ENCODE measurements at places on chromosomes 13 and 19.

DNA sequence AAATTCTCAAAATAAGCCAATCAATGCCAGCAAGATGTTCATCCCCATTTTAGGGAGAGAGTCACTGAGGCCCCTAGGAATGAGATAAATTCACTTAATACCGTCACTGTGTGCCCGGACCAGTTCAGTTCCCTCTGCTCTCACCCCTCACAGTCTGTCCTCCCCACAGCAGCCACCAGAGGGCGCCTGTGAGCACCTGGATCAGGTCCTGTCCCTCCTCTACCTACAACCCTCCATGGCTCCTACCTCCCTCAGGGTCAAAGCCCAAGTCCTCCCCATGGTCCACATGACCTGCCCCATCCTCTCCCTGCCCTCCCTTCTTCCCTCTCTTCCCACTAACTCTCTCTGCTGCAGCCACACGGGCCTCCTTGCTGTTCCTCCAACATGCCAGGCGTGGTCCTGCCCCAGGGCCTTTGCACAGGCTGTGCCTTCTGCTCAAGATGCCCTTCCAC lies 42.0 kb upstream of the NFIC start:
- peak; percentile 47 for DNase-seq

DNA sequence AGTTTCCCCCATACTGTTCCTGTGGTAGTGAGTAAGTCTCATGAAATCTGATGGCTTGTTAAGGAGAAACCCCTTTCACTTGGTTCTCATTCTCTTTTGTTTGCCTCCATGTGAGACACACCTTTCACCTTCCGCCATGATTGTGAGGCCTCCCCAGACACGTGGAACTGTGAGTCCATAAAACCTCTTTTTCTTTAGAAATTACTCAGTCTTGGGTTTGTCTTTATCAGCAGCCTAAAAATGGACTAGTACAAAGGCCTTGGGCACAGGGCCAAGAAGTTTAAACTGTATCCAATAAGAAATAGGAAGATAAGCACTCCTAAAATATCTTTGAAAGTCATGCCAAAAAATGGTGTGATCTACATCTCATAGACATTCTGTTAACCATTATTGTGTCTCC lies 176.9 kb downstream of the TBC1D4 start:
- no peak for DNase-seq

GRCh38 chr13:67148161-67148571 lies 82.0 kb downstream of the PCDH9 start:
- DNase-seq: peak; percentile 19

DNA sequence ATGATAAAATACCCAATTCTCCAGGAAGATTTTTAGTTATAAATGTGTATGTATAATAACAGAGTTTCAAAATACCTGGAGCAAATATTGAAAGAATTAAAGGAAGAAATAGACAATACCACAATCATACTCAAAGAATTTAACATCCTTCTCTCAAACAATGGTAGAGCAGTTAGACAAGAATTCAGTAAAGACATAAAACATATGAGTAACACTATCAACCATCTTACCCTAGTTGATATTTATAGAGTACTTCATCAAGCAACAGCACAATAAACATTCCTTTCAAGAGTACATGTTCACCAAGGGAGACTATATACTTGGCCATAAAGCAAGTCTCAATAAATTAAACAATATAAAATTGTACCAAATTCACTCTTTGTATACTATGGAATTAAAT lies 108.4 kb downstream of the DLEU7 start:
- DNase-seq: no peak

GRCh38 chr13:75473468-75473867 lies 8.5 kb downstream of the TBC1D4 start:
- no peak for DNase-seq

GRCh38 chr13:26449063-26449848 lies 108.2 kb upstream of the WASF3 start:
- DNase-seq: no peak

DNA sequence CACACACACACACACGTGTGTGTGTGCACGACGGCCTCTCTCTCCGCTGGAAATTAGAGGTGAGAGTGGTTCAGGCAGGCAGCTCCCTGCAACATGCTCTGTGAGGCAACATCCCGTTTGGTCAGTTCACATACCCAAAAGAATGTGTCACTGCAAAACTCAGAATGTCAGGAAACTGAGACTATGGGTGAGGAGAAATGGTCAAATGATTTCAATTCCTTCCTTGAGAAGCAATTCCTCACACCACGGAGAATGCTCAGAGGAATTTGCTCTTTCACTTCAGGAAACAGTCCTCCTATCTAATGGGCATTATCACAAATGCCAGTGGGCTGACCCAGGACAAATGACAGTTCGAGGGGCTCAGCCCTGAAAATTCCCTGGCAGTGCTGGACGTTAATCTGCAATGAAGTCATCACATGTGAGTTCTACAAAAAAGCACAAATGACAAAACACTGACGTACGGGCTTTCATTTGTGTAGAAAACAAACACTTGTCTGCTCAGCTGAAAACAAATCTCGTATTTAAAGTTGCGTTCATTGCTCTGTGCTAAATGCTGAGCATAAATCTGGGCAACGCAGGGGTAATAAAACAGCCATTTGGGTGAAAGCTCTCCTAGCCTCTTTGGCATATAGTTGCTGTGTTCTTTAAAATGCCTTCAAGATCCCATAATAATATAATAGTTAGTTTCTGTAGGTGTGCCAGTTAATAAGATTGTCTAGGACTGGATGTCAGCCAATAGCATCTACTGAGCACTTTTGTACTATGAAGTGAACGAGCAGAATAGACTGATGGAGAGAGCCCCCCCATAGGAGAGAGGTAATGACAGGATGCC lies 18.6 kb upstream of the LATS2 start:
- DNase-seq: peak; percentile 83

GRCh38 chr13:24660023-24660741 lies 20.0 kb upstream of the ATP12A start:
- DNase-seq: no peak

GRCh38 chr13:106418556-106418955 lies 116.9 kb downstream of the EFNB2 start:
- no peak for DNase-seq

GRCh38 chr13:28505543-28506135 lies 10.7 kb upstream of the FLT1 start:
- no peak for DNase-seq

GRCh38 chr19:45812297-45812696 lies 2.8 kb downstream of the RSPH6A start:
- no peak for DNase-seq

DNA sequence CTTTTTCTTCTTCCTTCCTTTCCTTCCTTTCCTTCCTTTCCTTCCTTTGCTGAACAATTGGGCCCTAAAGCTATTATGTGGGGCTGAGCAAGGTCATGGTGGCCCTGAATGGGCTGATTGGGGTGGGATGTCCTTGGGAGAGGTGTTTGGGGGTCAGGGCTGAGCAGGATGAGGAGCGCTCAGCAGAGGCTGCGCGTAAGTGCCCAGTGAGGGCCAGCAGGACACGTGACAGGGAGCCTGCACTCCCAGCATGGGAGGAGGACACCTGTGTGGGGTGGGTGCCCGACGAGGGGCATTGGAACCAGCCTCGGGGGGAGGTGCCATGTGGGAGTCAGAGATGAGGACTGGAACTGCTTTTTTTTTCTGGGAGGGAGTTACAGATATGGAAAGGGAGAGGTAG lies 5.4 kb upstream of the LGALS7 start:
- no peak for DNase-seq

DNA sequence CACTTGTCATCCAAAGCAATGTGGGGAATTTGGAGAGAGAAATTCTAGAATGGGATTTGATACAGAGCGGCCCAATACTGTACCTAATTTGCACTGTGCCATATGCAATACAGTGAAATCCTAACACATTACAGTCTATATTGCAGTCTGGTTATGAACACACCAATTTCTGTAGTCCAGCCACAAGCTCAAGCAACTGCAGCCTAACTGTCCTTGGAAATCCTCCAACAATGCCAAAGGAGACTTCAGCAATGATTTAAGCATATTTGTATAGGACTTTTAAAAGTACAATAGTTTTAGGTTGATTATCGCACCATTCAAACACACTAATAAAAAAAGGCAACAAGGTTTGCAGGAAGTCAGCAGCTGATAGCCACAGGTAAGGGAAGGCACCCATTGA lies 17.3 kb downstream of the DIAPH3 start:
- DNase-seq: no peak

DNA sequence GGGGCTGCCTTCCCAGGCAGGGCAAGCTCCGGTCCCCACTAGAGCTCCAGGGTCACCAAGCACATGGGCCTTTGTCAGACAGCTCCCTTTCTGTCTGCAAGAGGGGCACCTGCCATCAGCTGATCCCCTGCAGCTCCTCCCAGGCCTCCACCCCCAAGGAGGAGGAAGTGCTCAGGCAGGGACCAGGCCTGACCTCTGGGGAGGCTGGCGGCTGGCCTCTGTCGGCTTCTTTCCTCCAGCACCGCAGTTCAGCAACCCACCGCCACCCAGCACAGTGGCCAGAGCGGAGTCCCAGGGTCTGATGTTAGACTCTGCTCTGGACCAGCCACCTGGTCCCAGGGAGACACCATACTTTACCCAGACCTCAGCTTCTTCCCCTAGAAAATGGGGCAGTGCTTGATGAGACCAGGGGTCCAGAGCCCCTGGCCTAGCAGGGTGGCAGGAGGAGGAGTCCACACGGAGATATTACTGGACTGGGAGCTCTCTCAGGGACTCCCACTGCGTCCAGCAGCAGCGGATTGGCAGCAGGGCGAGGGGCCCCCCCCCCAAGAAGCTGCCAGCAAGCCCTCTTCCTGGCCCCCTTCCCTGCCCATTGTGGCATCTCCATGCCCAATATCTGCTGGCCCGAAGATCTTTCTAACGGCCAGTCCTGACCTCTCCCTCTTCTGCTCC lies 24.1 kb downstream of the NKPD1 start:
- DNase-seq: no peak

- DNase-seq: no peak
Measured at GRCh38 chr19:36093146-36093662, 17.7 kb upstream of the OVOL3 start.

DNA sequence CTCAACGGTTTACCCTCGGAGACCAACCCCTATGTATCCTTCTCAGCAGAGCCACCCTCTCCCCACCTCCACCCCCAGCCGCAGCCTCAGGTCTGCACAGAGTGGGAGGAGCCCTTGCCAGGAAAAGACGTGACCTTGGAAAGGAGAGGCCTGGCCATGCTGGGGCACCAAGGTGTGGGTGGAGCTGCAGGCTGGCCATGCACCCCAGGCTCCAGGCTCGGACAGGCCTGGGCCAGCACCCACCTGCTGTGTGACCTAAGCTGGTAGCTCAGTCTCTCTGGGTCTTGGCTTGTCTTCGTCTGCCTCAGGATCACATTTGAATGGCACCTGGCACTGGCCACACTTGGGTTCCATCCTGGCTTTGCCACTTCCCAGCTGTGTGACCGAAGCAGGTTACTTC lies 29.5 kb downstream of the CCDC8 start:
- DNase-seq: no peak

GRCh38 chr19:47081095-47081494 lies 32.5 kb downstream of the ZC3H4 start:
- DNase-seq: no peak

GRCh38 chr19:38842439-38843174 lies 7.2 kb downstream of the HNRNPL start:
- no peak for DNase-seq

GRCh38 chr19:2214251-2214650 lies 21.9 kb downstream of the PLEKHJ1 start:
- no peak for DNase-seq

- DNase-seq: no peak
Measured at GRCh38 chr19:50002386-50002960, 22.7 kb downstream of the VRK3 start.

- DNase-seq: no peak
Measured at GRCh38 chr13:44440046-44440608, 66.5 kb downstream of the SERP2 start.
